ENCODE measurements at places on chromosomes 1 and 21. TPM values are rescaled to one million over a fixed set of nuclear protein-coding genes. Genes with fewer than 3 reads are reported as not detected.

AVPR1B gene
- not detected for total RNA-seq

DNA sequence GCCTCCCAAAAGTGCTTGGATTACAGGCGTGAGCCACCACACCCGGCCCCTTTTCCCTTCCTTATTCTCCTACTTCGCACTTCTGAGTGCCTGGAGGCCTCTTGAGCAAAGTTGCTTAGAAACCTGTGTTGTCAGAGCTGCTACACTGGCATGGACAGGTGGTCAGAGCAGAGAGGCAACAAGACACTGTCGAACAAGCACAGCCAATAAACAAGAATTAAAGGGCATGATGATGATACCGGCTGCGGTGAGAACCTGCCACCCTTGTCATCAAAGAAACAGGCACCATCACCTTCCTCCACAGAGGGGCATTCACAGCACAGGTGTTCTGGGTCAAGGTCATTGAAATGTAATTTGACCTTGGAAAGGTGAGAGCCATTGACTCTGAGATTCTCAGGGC lies 23.3 kb downstream of the STUM start:
- H3K27me3 ChIP-seq, result no peaks in the 10 kb centered on the region
- no peak for DNase-seq
- no peaks in the 10 kb centered on the region for H3K4me1 ChIP-seq
- H3K27ac ChIP-seq, result no peak overlapping the region
- H3K36me3 ChIP-seq, result no peaks in the 10 kb centered on the region

DNA sequence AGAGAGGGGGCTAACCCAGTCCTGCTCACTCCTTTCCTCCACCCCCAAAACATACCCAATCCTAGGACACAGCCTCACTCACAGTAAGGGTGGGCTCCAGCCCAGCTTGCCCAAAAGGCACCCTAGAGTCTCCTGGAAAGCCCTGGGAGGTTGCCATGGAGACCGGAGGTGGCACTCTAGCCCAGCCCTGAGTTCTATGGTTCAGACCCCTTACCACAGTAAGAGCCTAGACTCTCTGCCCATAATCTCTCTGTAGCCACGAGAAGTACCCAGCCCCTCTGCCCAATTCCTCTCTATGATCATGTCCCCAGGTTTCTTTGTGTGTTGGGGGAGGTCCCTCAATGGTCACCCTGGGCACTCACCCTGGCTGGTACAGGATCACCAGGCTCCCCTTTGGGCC lies 14.4 kb downstream of the COL16A1 start:
- H3K27me3 ChIP-seq, result no peaks in the 10 kb centered on the region
- no peaks in the 10 kb centered on the region for H3K4me1 ChIP-seq
- no peak overlapping the region for H3K4me3 ChIP-seq
- DNase-seq, result no peak
- H3K36me3 ChIP-seq, result no peaks in the 10 kb centered on the region
- no peak overlapping the region for H3K27ac ChIP-seq

ELAVL4 gene
- not detected for total RNA-seq

RGS18 gene
- total RNA-seq, result 2.0 TPM

DNA sequence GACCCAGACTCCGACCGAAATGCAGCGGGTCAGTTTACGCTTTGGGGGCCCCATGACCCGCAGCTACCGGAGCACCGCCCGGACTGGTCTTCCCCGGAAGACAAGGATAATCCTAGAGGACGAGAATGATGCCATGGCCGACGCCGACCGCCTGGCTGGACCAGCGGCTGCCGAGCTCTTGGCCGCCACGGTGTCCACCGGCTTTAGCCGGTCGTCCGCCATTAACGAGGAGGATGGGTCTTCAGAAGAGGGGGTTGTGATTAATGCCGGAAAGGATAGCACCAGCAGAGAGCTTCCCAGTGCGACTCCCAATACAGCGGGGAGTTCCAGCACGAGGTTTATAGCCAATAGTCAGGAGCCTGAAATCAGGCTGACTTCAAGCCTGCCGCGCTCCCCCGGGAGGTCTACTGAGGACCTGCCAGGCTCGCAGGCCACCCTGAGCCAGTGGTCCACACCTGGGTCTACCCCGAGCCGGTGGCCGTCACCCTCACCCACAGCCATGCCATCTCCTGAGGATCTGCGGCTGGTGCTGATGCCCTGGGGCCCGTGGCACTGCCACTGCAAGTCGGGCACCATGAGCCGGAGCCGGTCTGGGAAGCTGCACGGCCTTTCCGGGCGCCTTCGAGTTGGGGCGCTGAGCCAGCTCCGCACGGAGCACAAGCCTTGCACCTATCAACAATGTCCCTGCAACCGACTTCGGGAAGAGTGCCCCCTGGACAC lies 534 bp downstream of the C1orf56 start:
- H3K36me3 ChIP-seq, result peaks cover 6% of the 10 kb centered on the region
- no peaks in the 10 kb centered on the region for H3K27me3 ChIP-seq
- no peaks in the 10 kb centered on the region for H3K4me1 ChIP-seq
- DNase-seq, result peak; percentile 67
- peak overlapping the region; percentile 95 for H3K4me3 ChIP-seq
- peak overlapping the region; percentile 96 for H3K27ac ChIP-seq

GRCh38 chr1:231969076-231969475 lies 342.5 kb downstream of the DISC1 start:
- no peak overlapping the region for H3K27ac ChIP-seq
- H3K27me3 ChIP-seq, result no peaks in the 10 kb centered on the region
- H3K4me1 ChIP-seq, result no peaks in the 10 kb centered on the region
- no peak overlapping the region for H3K4me3 ChIP-seq

DNA sequence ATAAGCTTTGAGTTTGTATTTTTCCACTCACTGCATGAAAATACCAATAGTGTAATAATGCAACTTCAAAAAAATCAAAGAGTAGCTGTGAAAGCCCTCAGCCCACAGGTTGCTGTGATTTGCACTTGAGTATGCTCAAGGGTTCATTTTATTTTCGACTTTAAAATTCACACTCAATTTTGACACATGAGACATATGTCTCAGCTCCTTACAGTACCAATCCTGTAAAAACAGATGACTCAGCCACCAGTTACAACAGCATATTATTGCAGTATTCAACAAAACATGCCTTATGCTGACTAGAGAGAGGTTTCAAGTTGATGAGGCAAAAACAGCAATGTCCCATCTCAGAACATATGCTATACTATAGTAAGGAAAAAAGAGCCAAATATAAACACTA lies 66.1 kb downstream of the CYYR1 start:
- H3K27me3 ChIP-seq, result no peaks in the 10 kb centered on the region
- H3K27ac ChIP-seq, result no peak overlapping the region
- no peaks in the 10 kb centered on the region for H3K4me1 ChIP-seq
- no peak for DNase-seq
- no peaks in the 10 kb centered on the region for H3K36me3 ChIP-seq

GRCh38 chr1:41423511-41424191 lies 60.8 kb downstream of the EDN2 start:
- peak overlapping the region; percentile 9 for H3K4me3 ChIP-seq
- no peak for DNase-seq
- no peaks in the 10 kb centered on the region for H3K36me3 ChIP-seq
- H3K27ac ChIP-seq, result no peak overlapping the region

PTPRU gene
- 33.1 TPM for total RNA-seq

DNA sequence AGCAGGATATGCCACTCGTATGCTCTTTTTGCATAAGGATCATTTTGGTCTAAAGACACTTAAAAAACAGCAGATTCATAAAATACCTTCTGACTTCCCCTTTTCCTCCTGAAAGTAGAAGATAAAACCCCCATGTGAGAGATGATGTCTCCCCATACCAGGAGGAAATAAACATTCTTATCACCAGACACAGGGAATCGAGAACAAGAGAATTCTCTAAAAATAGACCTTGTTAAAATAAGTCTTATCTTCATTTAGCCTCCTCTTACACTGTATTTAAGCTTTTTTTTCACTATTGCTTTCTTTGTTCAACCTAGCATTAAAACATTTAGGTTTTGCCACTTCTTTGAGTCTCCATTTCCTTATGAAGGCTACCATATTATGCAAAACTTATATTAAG lies 709.3 kb downstream of the KCNT2 start:
- H3K4me1 ChIP-seq, result no peaks in the 10 kb centered on the region
- no peak overlapping the region for H3K27ac ChIP-seq
- no peaks in the 10 kb centered on the region for H3K36me3 ChIP-seq

DNA sequence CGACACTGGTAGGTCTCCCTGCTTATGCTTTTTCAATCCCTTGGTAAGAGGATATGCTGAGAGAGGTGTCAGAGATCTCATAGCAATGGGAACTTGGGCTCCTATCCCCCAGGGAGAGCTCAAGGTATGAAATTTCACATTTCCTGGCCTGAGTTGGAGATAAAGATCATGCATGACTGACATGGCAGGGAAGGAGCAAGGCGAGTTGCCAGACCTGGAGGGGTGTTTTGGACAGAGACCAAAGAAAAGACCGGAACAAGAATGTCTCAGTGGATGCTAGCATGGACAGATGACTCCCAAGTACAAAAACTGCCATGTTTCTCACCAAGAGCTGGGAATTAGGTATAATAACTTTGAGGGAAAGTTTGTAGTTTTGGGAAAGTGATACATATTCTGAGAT lies 334.1 kb upstream of the B3GALT2 start:
- H3K27ac ChIP-seq, result no peak overlapping the region
- H3K4me3 ChIP-seq, result no peak overlapping the region
- H3K27me3 ChIP-seq, result no peaks in the 10 kb centered on the region
- H3K4me1 ChIP-seq, result no peaks in the 10 kb centered on the region
- no peaks in the 10 kb centered on the region for H3K36me3 ChIP-seq

DNA sequence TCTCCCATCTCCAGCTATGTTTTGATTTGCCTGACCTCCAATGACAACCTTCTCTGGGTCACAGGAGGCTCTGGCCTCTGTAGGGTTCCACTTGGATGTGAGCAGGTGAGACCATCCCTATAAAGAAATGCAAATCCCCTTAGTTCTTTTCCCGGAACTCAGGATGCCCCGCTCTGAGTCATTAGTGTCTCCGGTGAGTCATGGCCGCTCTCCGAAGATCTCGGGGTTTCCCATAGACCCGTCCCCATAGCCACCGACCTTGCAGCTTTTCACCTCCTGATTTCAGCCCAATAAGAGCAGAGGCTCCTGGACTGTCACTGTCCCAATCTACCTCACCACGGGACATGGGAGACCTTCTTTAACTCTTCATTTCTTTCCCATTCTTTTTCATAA lies 98.2 kb downstream of the PGBD5 start:
- H3K27me3 ChIP-seq, result no peaks in the 10 kb centered on the region
- DNase-seq, result no peak
- no peak overlapping the region for H3K27ac ChIP-seq
- H3K4me3 ChIP-seq, result no peak overlapping the region

GRCh38 chr1:36882536-36883285 lies 151.6 kb downstream of the GRIK3 start:
- no peaks in the 10 kb centered on the region for H3K4me1 ChIP-seq
- no peaks in the 10 kb centered on the region for H3K27me3 ChIP-seq
- H3K4me3 ChIP-seq, result no peak overlapping the region
- H3K36me3 ChIP-seq, result no peaks in the 10 kb centered on the region
- DNase-seq, result no peak

- no peaks in the 10 kb centered on the region for H3K36me3 ChIP-seq
- no peaks in the 10 kb centered on the region for H3K27me3 ChIP-seq
- no peak overlapping the region for H3K27ac ChIP-seq
- no peaks in the 10 kb centered on the region for H3K4me1 ChIP-seq
- H3K4me3 ChIP-seq, result no peak overlapping the region
These were observed 14.4 kb downstream of the NSL1 start for GRCh38 chr1:212777151-212777550.

DNA sequence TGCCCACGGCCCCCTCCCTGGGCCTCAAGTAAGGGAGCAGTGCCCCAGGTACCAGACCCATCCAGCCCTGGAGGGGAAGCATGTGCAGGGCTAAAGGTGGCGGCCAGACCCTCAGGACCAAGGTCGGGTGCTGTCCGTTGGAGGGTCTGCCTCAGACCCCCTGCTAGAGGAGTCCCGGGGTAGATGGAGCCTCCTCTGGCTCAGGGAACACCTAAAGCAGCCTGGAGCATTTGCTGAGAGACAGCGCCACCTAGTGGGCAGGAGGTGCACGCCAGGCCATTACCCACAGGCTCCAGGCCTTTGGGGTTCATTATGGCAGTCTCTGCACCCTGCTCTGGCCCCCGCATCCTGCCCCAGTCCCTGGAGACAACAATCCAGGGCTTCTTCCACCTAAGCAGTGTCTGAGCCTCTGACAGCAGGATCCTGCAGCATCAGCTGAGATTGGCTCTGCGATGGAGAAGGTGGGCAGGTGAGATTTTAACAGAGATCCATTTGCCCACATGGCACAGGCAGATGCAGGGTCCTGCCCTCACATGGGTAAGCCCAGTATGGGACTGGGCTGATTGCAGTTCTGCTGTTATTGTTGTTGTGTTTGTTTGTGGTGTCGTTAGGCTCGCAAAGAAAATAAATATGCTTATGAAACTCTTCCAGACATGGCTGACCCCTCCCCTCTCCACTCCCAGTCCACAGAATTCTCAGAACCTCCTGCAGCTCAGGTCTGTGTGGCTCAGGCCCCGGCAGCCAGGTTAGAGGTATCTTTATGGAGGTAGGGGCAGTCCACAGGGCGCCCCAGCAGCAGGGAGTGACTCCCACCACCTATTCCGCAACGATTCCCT lies 42.4 kb downstream of the CTNNBIP1 start:
- DNase-seq, result peak; percentile 77
- no peaks in the 10 kb centered on the region for H3K27me3 ChIP-seq
- H3K4me1 ChIP-seq, result no peaks in the 10 kb centered on the region
- no peak overlapping the region for H3K27ac ChIP-seq
- H3K4me3 ChIP-seq, result no peak overlapping the region

- no peak for DNase-seq
- no peak overlapping the region for H3K4me3 ChIP-seq
- H3K27me3 ChIP-seq, result no peaks in the 10 kb centered on the region
- no peaks in the 10 kb centered on the region for H3K36me3 ChIP-seq
- no peak overlapping the region for H3K27ac ChIP-seq
These were observed 24.2 kb upstream of the BACE2 start for GRCh38 chr21:41143596-41144325.

NADK gene
- 89.1 TPM for total RNA-seq

LCE3E gene
- not detected for total RNA-seq

LORICRIN gene
- not detected for total RNA-seq

CRABP2 gene
- total RNA-seq, result 4.2 TPM

GRCh38 chr1:19688041-19688842 lies 23.6 kb downstream of the HTR6 start:
- no peak for DNase-seq
- no peaks in the 10 kb centered on the region for H3K27me3 ChIP-seq
- H3K27ac ChIP-seq, result no peak overlapping the region
- no peaks in the 10 kb centered on the region for H3K4me1 ChIP-seq
- no peaks in the 10 kb centered on the region for H3K36me3 ChIP-seq

LRRIQ3 gene
- total RNA-seq, result 2.6 TPM

FCRL2 gene
- total RNA-seq, result 0.66 TPM

DNA sequence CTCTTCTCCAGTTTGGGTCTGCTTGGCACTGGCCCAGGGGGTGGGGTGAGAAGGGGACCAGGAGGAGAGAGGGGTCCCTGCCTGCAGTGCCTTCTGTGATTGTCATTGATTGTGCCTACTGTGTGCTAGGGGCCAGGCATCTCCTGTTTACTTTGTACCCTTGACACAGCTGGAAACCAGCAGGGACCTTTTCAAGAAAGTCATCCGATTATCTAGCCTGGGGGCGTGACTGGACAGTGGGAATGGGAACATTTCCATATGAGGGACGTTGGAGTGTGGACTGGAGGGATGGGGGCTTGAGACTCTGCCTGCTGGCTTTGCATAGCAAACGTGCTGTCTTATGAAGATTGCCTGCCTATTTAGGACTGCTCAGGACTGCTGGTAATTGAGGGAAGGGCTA lies 19.8 kb upstream of the DMBX1 start:
- H3K36me3 ChIP-seq, result no peaks in the 10 kb centered on the region
- DNase-seq, result no peak
- H3K27ac ChIP-seq, result no peak overlapping the region
- H3K4me1 ChIP-seq, result peaks cover 5% of the 10 kb centered on the region

NUAK2 gene
- total RNA-seq, result 1.1 TPM

CD247 gene
- 2.0 TPM for total RNA-seq

GRCh38 chr1:170360601-170361000 lies 171.4 kb upstream of the GORAB start:
- no peaks in the 10 kb centered on the region for H3K36me3 ChIP-seq
- no peak for DNase-seq
- no peak overlapping the region for H3K4me3 ChIP-seq
- no peaks in the 10 kb centered on the region for H3K4me1 ChIP-seq
